Stimulated activated CD8-positive, alpha-beta memory T cell treated with anti-CD3 and anti-CD28 coated beads, Interleukin-15, amount 100 ng/mL, for 24 hours (primary cell): ENCODE measurements at places on chromosomes 2 and 18.

- DNase-seq = no peak
Observed at GRCh38 chr18:70289351-70290312, 787 bp downstream of the SOCS6 start.

DNA sequence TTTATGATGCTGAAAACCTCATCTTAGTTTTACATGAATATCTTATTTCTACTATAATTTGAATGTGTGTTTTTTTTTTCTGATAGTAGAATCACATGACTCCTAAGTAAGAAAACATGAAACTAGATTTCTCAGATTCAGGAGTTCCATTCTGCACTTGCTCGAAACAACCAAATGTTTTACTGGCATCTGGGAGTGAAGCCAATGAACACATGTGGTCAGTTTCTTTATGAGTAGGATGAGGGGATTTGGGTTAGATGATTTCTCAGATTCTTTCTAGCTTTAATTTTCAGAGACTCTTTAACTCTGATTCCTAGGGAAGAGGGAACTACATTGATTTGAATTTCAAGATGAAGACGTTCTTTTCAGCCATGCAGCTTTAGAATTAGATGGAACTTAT, 225.0 kb upstream of the NT5C1B start:
- no peak for DNase-seq

- DNase-seq = no peak
Observed at GRCh38 chr2:42072349-42073118, 24.7 kb downstream of the PKDCC start.

- DNase-seq = no peak
Observed at GRCh38 chr2:75640621-75641121, 5.9 kb upstream of the MRPL19 start.

DNA sequence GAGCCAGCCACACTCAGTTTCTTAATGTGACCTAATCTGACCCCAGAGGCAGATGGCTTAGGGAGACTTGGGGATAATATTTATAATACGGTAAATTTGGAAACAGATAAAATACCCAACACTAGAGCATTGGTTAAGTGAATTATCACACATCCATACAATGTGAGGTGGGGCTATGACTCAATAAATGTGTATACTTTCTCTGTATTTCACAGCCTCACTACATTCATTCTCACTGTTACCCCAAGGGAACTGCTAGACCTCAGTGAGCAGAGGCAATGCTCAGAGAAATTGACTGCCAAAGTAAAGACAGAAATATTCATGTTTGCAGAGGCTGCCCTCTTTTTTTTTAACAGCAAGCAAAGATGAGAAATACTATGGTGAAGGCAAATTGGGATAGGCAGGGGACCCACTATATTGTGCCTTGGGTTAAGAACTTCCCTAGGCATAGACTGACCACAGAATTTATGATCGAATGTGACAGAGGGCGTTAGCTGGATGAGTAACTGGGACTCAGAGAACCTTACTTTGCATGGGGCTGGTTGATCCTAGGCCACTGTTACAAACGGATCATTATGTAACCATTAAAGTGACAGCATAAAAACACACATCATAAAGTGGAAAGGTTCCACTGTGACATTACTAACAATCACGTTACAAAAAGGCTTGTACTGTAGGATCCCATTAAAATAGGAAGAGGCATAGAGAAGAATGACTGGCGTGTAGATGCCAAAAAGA, 246.0 kb upstream of the LYPD1 start:
- DNase-seq = no peak
